ENCODE measurements at places on chromosomes 12 and 14. TPM values are rescaled to one million over a fixed set of nuclear protein-coding genes. Genes with fewer than 3 reads are reported as not detected.

DNA sequence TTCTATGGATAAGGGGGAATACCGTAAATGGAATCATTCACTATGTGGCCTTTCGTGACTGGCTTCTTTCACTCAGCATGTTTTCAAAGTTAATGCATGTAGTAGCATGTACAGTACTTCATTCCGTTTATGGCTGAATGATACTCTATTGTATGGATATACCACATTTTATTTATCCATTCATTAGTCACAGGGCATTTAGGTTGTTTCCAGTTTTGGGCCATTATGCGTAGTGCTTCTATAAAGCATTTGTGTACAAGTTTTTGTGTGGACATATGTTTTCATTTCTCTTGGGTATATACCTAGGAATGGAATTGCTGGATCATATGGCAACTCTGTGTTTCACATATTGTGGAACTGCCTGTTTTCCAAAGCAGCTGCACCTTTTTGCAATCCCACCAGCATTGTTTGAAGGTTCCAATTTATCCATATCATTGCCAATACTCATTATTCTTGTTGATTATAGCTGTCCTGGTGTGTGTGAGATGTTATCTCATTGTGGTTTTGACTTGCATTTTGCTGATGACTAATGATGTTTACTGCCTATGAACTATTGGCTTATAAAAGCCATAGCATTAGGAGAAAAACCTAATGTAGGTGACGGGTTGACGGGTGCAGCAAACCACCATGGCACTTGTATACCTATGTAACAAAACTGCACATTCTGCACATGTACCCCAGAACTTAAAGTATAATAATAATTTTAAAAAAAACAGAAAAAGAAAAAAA is 45.5 kb downstream of the ATF7IP start:
- H3K36me3 ChIP-seq = peaks cover 2% of the 10 kb centered on the region
- DNase-seq = no peak

- H3K27ac ChIP-seq = no peak overlapping the region
- no peaks in the 10 kb centered on the region for H3K4me1 ChIP-seq
- H3K36me3 ChIP-seq = no peaks in the 10 kb centered on the region
- no peak overlapping the region for H3K4me3 ChIP-seq
These were observed 49.7 kb downstream of the TSPAN11 start for GRCh38 chr12:30976206-30976605.

DNA sequence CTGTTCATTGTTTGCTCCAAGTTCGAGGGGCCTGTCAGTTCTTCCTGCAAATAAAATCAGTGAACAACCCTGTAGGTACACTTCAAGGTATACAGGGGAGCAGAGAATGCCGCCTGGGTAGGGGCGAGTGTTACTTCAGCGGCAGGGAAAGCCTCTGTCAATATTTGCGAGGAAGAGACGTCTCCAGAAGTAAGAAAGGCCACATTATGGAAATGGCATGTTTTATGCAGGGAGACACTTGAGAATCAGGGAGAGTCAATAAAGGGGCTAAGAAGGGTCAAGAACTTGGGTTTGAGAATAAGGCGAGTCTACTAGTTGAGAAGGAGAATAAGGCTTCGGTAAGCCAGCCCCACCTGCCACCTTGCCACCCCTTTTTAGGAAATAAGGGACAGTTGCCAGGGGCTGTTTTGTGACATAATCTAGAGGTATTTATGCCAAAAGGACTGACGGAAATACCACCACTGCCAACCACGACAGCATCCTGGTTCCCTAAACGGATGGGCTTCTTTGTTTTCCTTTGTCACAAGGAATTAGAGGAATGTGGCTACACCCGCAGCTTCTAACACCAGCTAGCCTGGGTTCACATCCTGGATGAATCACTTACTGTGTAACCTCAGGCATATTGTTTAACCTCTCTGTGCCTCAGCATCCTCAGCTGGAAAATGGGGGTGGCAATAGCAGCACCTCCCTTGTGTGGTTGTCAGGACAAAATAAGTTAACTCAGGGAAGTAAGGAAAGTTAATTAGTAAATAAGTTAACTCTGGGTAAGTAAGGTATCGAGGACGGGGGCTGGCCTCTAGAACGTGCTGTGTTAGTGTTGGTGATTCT is 67.7 kb downstream of the EID3 start:
- H3K27me3 ChIP-seq = peaks cover 9% of the 10 kb centered on the region
- H3K27ac ChIP-seq = no peak overlapping the region
- H3K36me3 ChIP-seq = no peaks in the 10 kb centered on the region
- H3K4me1 ChIP-seq = no peaks in the 10 kb centered on the region
- no peak overlapping the region for H3K4me3 ChIP-seq

DNA sequence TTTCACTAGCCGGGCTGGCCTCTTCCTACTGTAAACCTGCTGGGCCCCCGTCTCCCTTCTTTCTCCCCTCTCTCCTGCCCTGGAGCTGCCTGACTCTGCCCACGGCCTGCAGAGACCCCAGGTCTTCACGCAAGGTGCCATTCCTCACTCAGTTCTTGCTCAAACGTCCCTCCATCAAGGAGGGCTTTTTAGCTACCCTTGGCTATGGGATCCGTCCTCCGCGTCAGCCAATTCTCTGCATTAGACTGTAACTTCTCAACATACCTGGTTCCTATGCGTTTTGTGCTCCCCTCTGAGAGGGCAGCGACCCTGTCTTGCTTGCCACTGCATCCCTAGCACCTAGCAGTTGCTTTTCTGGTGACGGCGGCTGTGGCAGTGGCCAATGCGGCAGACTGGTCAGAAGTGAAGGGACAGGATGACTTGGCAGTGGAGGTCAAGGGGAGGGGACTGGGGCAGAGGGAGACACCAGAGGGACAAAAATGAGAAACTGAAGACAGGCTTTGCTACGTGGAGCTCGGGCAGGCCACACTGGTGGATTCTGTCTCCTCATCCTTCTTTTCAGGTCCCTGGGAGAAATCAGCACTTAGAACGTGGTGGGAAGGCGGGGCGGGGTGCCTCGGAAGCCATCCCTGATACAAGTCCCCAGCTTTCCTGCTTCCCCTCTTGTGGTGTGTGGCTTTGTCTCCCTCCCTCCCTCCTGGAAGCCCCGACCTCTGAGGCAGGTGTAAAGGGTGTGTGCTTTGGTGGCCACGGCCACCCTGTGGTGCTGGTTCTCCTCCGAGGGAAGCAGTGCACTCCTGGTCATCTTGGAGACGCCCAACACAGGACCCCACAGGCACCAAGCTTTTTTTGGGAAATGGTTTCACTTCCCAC is 1.8 kb downstream of the B3GNT4 start:
- no peak overlapping the region for H3K4me3 ChIP-seq
- no peak overlapping the region for H3K27ac ChIP-seq
- no peaks in the 10 kb centered on the region for H3K27me3 ChIP-seq
- peaks cover 31% of the 10 kb centered on the region for H3K36me3 ChIP-seq
- DNase-seq = no peak

DNA sequence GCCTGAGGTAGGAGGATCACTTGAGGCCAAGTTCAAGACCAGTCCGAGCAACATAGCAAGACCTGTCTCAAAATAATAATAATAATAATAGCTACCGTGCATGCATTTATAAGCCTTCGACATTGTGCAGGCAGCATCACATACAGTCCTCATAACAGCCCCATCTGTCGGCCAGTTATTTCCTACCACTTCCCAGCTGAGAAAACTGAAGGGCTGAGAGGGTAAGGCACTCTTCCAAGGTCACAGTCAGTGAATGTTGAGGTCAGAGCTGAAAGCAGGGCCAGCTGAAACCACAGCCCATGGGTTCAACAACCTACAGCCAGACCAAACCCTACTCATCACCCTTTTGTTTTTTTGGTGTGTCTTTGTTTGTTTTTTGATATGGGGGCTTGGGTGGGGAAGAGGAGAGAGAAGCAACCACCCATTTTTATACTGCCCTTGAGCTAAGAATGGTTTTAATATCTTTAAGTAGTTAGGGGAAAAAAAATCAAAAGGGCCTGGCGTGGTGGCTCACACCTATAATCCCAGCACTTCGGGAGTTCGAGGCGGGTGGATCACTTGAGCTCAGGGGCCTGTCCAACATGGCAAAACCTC is 16.8 kb upstream of the ITPK1 start:
- no peak overlapping the region for H3K4me3 ChIP-seq
- no peak overlapping the region for H3K27ac ChIP-seq
- no peak for DNase-seq
- no peaks in the 10 kb centered on the region for H3K36me3 ChIP-seq
- no peaks in the 10 kb centered on the region for H3K27me3 ChIP-seq
- H3K4me1 ChIP-seq = no peaks in the 10 kb centered on the region

- H3K27ac ChIP-seq = no peak overlapping the region
- H3K27me3 ChIP-seq = peaks cover 5% of the 10 kb centered on the region
- no peak overlapping the region for H3K4me3 ChIP-seq
- no peak for DNase-seq
- no peaks in the 10 kb centered on the region for H3K4me1 ChIP-seq
- H3K36me3 ChIP-seq = no peaks in the 10 kb centered on the region
These were observed 37.5 kb downstream of the ZFHX2 start for GRCh38 chr14:23513818-23514643.

- no peaks in the 10 kb centered on the region for H3K27me3 ChIP-seq
- no peak overlapping the region for H3K27ac ChIP-seq
- DNase-seq = no peak
- H3K4me1 ChIP-seq = no peaks in the 10 kb centered on the region
These were observed 123.2 kb downstream of the GPR135 start for GRCh38 chr14:59341858-59342477.

DNA sequence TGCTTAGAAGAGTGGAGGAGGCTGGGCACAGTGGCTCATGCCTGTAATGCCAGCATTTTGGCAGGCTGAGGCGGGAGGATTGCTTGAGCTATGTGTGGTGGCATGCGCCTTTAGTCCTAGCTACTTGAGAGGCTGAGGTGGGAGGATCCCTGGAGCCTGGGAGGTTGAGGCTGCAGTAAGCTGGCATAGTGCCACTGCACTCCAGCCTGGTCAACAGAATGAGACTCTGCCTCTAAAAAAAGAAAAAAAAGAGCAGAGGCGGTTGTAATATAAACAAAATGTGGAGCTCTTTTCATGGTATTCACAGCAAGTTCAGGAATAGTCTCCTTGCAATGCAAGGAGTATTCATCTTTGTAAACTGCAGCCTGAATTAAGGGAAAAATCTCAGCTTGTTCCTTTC is 27.2 kb downstream of the ARID2 start:
- no peak overlapping the region for H3K4me3 ChIP-seq
- H3K4me1 ChIP-seq = no peaks in the 10 kb centered on the region
- no peak for DNase-seq
- H3K36me3 ChIP-seq = peaks cover 5% of the 10 kb centered on the region
- H3K27me3 ChIP-seq = no peaks in the 10 kb centered on the region

NUAK1 gene
- total RNA-seq = 0.02 TPM

AKAP6 gene
- 0.62 TPM for total RNA-seq

ATG14 gene
- total RNA-seq = 3.4 TPM

CCNB1IP1 gene
- total RNA-seq = 49.8 TPM
